ENCODE measurements at places on chromosomes 2 and 18.

DNA sequence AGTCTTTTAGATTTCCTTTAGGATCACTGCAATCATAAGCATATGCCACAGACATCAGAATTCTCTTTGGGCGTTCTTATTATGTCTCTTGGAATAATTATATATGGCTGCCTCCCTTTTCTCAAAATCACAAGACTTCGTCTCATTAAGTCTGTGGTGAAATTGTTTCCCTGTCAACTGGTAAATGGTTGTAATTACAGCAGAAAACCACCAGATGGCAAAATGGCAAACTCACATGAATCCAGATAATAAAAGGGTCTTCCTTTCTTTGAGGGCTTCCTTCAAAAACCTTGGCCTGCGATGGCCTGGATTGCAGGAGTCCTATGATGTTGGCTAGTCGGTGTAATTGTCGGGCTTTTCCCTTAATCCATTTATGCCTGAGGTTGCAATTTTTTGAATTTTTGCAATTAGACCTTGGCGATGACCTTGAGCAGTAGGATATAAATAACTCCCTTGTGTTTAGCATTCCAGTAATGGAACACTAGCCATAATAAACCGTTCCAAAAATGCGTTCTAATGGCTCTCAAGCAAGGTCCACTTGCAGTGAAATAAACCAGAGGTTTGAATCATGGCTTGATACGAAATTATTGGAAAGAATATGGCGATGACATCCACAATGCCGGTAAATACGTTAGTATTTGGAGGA is 656.4 kb downstream of the MBD2 start:
- no peak for DNase-seq

GRCh38 chr2:174856447-174856846 is 92.2 kb upstream of the CHRNA1 start:
- no peak for DNase-seq

- no peak for DNase-seq
These were observed 53.5 kb upstream of the ZNF516 start for GRCh38 chr18:76548541-76548940.

DNA sequence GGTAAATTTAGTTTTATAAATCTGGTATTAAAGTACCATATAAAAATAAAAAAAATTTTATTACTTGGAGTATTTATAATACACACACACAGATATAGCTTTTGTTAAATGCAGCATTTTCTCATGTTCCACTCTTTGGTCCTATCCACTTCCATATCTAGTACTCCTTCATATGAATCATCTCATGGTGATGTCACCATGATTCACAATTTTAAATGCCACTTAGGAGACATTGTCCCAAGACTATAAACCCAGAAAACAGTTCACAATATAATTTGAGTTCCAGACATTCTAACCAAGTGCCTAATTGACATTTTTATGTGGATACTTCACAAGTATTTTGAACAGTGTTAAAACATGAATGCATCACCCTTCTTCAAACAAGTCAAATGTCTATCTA is 1398.3 kb downstream of the DSC3 start:
- DNase-seq = no peak

DNA sequence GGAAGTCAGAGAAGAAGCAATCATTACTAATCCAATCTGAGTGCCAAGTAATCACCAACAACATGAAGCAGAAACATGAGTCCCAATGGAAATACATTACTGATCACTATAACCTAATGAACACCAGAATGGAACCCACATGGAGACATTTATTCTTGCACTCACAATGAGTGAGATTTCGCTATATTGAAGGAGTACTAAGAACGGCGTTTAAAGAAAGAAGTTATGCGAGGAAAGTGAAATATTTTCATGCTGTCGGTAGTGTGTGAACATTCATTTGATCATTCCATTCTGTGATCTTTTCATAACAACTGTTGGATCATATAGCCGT is 181.1 kb downstream of the IRS1 start:
- DNase-seq = no peak

DNA sequence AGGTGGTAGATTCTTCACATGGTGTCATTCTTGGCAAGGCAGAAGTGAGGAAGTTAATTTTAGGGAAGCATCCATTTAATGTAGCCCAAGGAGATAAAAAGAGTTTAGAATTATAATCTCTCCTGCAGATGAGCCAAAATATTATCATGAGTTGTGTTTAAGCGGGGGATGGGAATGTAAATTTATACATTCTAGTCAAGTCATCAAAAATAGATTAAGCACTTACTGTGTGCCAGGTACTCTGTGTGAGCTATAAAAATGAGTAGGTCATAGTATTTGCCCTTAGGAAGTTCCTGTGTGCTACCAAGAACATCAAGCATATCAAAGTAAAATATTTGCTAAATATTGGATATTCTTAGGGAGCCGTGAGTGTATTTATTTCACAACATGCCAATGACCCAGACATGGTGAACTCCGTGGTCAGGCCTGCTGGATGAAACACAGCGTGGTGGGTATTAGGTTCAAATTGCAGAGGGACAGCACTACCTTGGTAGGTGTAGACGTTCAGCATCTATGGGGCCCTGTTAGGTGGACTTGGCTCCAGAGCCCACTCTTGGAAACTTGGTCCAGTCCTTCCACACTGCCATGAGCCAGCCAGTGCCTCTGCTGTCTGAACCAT is 37.4 kb downstream of the MEIS1 start:
- DNase-seq = no peak

- no peak for DNase-seq
These were observed 379.4 kb upstream of the UBE2E3 start for GRCh38 chr2:180601016-180601415.

DNA sequence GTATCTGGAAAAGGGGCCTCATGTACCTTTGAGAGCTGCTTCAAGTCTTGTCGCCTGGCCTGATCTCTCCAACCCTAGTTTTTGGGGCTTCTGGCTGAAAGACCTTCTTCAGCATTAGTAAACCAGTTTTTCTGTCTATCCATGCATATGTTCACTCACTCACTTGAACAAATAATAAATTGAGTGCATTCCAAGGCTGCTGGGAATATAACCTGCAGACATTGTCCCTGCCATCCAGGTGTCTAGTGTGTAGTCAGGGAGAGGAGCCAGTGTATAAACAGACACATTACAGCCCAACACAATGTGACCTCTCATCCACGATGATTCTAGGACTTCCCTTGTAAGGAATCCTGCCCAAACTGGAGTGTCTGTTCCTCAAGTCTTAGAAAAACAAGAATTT is 262.1 kb downstream of the PRKCE start:
- DNase-seq = no peak

DNA sequence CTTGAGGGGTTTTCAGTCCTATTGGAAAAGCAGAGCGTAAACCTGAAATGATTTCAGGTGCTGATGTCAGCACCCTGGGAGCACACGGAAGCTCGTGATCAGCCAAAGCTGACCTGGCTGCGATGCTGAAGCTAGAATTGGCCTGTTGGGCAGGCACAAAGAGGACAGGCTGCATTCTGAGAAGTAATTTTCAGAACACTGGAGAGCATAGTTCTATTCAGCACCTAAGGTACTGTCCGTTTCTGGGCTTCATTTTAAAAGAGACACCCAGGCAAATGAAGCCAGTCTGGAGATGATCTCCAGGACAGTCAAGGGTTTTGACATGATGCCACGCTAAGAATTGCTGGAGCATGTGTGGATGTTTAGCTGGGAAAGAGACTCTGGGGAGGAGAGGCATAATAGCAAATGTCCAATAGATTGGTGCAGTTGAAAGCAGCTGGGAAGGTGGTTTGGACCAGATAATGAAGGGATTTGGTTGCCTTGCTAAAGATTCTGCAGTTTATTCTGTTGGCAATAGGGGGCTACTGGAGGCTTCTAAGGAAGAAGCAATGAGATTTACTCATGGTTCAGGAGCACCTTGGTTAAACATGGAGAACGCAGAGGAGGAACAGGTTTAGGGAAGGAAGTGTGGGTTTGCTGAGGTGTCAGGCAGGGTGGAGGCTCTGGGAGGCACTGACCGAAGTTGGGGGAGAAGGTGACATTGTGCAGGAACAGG is 86.6 kb downstream of the ACOXL start:
- DNase-seq = no peak

DNA sequence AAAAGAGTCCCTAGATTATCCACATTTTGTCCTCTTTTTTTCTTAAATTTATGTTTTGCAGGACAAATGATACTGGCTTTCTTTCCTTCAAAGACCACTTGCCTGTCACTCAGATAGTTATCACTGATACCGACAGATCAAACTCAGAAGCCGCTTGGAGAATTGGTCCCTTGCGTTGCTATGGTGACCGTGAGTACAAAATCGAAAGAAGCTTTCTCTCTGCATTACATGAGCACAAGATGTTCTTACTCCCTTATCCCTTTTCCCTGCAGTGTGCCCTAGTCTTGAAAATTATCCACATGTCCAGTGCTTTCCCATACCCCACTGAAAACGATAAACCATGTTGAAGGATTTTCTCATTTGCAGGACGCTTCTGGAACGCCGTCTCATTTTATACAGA is 738.5 kb downstream of the CNTNAP5 start:
- DNase-seq = no peak

GRCh38 chr2:71892896-71893295 is 254.8 kb downstream of the CYP26B1 start:
- DNase-seq = no peak

GRCh38 chr2:239831861-239832489 is 193.2 kb downstream of the NDUFA10 start:
- DNase-seq = peak; percentile 5

DNA sequence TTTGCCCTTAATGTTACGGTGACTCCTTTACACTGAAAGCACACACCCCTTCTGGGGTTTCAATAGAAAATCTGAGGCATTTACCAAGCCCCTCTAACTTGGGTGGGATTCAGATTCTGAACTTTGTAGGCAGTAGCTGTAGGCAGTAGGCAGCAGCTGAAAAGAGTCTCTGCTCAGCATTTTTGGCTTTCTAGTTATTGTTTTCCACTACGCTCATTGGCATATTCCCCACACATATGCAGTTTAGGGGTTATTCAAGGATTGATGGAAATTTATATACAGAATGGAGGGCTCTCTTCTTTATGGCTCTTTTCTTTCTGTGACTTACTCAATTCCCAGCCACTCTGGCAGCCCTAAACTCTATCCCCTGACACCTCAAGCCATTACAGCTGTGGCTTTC is 232.7 kb upstream of the REV1 start:
- DNase-seq = no peak

- peak; percentile 55 for DNase-seq
These were observed 209.3 kb upstream of the SOX11 start for GRCh38 chr2:5482929-5483331.

GRCh38 chr2:64442801-64443429 is 11.0 kb upstream of the LGALSL start:
- DNase-seq = peak; percentile 66

DNA sequence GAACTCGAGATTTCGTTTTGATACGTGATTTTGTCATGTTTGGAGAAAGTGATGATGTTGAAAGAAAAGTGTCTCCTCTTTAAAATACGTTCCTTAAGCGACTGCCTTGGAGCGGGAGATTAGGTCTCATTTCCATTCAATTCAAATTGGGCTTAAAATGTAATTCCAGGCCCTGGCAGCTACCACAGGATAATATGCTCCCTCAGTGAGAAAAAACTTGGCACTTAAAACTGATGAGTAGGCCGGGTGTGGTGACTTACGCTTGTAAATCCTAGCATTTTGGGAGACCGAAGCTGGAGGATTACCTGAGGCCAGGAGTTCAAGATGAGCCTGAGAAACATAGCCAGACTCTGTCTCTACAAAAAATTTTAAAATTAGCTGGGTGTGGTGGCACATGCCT is 146.3 kb upstream of the L3MBTL4 start:
- DNase-seq = no peak

GRCh38 chr18:79576686-79577351 is 102.8 kb upstream of the CTDP1 start:
- DNase-seq = peak; percentile 19

GRCh38 chr2:10339647-10340592 is 37.2 kb downstream of the HPCAL1 start:
- DNase-seq = no peak

DNA sequence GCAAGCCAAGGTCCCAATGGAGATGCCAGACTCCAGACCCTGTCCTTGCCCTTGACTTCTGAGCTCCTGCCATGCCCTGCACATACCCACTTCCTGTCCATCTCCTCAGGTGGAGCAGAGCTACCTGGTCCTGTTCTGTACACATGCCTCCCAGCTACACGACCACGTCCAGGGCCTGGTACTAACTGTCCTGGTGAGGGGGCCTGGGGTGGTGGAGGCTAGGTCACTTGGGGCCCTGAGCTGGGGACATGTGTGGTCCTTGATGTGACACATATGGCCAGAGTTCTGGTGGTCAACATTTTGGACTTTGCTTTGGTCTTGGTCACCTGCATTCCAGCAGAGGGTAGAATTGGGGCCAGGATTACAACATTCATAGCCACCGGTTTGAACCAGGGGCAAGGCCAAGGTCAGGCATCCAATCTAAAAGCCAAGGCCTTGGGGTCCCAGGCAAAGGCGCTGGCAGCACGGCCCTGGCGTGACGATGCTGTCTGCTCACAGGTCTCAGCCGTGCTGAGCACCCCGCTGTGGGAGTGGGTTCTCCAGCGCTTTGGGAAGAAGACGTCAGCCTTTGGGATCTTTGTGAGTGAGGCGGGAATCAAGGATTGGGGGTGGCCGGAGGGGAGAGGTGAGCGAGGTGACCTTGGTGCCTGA is 12.6 kb downstream of the MFSD2B start:
- no peak for DNase-seq

GRCh38 chr2:38407111-38407682 is 30.1 kb upstream of the ATL2 start:
- DNase-seq = no peak

- DNase-seq = peak; percentile 33
These were observed 862.2 kb upstream of the DDX18 start for GRCh38 chr2:116952254-116952653.

GRCh38 chr2:56985609-56986008 is 801.8 kb downstream of the CCDC85A start:
- no peak for DNase-seq

GRCh38 chr2:6140509-6140908 is 448.3 kb downstream of the SOX11 start:
- DNase-seq = no peak

DNA sequence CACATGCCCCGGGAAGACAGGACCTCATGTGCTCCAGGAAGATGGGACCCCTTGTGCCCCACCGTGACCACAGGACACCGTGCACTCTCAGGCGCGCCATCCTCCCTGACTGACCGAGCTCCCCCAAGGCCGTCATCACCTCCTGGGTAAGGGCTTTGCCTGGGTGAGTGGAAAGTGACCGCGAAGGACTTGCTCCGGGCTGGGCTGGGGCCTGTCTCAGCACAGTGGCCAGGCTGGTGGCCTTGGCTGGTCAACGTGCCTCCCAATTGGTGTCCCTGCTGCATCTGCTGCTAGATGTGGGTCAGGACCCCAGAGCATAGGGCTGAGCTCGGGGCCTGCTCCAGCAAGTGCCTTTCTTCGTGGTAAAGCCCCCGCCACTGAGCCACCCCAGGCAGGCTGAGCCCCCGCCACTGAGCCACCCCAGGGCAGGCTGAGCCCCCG is 69.7 kb upstream of the CTDP1 start:
- DNase-seq = no peak

GRCh38 chr2:228600265-228600664 is 418.8 kb upstream of the SPHKAP start:
- no peak for DNase-seq

GRCh38 chr2:117108741-117109267 is 705.7 kb upstream of the DDX18 start:
- no peak for DNase-seq

Measured in H9 (cell line).